NCI-H510A (cell line): ENCODE measurements at places on chromosomes 2 and 18.
A peak's percentile ranks its signal among the peaks of the same experiment; 100 is the strongest.

GRCh38 chr18:13271302-13271911 lies 52.8 kb downstream of the LDLRAD4 start:
- DNase-seq: no peak

GRCh38 chr18:5574843-5575242 lies 31.0 kb upstream of the EPB41L3 start:
- DNase-seq: no peak

- DNase-seq: no peak
Measured at GRCh38 chr2:46362667-46363012, 65.4 kb downstream of the EPAS1 start.

- no peak for DNase-seq
Measured at GRCh38 chr2:174510583-174511189, 23.9 kb upstream of the GPR155 start.

DNA sequence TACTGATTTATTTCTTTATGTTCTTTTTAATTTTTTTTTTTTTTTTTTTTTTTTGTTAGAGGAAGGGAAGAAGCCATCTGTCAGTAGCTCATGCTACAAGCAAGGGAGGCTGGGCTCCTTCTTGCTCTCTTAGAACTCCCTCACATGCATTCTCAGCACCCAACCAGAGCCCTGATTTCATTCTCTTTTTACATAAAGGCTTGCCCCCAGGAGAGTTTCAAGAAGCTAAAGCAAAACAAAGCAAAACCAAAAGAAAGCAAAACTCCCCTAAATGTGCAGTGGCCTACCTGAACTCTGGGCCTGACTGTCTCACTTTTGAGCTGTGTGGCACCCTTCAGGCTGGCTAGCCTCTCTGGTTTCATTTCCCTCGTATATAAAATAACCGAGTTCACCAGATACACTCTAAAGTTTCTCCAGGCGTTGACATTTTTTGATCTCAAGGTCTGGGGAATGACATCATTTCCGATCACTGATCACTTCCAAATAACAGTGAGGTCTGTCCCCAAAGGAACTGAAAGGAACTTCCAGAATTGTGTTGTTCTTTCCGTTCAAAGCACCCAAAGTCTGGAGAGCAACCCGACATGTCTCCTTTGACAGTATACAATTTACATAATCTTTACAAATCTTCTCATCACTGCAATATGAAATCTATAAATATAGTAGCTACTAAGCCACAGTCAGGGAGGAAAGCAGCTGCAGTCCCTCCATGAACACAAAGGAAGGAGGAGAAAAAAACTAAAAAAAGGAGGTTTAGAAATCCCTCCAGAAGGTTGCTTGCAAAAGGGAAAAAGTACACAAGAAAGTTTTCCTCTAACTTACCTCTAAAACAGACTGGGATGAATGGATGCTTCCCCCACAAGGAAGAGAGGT lies 145.6 kb upstream of the NCK2 start:
- DNase-seq: no peak

DNA sequence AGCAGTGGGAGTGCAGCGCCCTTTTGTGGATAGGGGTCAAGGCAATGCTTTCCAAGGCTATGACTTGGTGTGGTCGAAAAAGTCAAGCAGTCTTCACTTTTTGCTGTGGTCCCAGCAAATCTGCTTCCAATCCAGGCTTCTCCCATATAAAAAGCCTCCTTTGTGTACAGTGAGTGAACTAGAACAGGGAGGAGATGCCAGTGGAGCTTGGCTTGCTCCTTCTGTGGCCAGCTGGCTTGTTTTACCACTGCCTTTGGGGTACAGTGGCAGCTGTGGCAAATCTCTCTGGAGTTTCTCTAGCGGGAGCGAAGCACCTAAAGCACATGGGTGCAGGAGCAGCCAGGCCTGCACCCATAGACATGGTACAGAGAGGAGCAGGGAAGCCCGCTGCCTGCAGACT lies 103.5 kb downstream of the MSH2 start:
- DNase-seq: no peak

- DNase-seq: no peak
Measured at GRCh38 chr2:223052548-223053483, 826 bp downstream of the KCNE4 start.

- no peak for DNase-seq
Measured at GRCh38 chr2:217828336-217828735, 174.5 kb downstream of the TNS1 start.

DNA sequence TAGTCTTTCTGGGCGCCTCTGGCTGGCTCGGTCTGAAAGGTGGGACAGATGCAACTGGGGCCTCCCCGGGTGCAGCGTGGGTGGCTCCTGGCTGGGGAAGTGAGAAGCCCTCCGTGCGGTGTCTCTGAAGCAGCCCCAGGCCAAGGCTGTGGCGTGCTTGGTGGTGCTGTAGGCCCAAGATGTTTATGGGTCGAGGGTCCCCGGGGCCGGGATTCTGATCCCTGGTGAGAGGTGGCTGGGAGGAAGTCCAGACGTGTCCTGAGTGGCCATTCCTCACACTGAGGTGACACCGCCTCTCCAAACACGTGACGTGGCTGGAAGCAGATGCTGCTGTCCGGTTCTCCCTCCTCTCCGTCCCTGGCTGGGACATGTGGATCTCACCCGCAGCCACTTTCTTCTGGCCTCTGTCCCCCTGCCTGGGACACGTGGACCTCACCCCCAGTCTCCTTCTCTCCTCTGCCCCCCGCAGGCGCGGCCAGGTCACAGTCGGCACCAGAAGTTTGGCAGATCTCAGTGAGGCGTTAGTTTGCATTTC lies 12.6 kb downstream of the RTP5 start:
- DNase-seq: no peak

GRCh38 chr2:138023976-138024375 lies 59.7 kb downstream of the HNMT start:
- no peak for DNase-seq

DNA sequence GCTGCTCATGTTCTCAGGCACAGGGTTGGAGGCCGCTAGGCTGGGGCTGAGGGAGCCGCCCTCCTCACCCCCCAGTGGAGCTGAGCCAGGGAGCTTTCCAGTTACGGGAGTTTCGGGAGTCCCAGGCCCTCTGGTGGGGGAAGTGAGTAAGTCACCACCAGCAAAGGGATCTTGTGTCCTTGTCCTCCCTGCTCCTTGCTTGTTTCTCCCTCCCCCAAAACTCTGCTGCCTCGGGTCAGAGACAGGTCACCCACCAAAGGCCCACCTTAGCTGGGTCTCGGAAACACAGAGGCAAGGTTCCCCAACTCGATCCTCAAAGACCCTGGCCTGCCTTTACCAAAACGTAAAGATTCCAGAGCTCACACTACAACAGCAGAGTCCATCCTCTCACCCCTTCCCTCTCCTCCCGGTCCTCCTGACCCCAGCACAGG lies 60.5 kb upstream of the POMC start:
- peak; percentile 45 for DNase-seq

DNA sequence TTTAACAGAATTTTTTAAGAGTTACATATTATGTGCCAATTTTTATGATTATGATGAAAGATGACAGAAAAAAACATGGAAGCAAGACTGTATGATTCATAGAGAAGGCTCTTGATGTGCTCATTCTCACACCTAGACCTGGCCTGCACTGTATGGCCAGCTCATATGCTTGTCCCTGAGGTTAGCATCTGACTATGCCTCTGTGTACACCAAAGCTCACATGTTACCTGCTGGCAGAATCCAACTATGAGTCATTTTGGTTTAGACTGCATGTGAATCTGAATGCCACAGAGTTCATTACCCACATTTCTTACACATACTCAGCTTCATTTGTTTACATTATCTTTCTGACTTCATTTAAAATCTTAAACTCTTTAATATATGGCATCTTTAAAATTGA lies 139.0 kb downstream of the DSC3 start:
- no peak for DNase-seq

DNA sequence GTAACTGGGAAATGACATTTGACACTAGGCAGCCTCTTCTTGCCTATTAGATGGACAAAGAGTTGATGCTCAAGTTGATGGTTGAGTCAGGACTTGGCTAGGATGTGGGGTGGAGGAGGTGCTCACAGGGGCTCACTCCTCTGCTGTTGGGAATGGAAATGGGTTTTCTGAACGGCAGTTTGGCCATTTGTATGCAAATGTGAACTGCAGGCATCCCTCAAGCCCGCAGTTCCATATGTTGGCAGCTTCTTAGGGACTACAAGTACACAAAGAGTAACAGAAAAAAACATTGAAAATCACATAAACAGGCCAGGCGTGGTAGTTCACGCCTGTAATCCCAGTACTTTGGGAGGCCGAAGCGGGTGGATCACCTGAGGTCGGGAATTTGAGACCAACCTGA lies 80.8 kb downstream of the INPP5D start:
- no peak for DNase-seq

DNA sequence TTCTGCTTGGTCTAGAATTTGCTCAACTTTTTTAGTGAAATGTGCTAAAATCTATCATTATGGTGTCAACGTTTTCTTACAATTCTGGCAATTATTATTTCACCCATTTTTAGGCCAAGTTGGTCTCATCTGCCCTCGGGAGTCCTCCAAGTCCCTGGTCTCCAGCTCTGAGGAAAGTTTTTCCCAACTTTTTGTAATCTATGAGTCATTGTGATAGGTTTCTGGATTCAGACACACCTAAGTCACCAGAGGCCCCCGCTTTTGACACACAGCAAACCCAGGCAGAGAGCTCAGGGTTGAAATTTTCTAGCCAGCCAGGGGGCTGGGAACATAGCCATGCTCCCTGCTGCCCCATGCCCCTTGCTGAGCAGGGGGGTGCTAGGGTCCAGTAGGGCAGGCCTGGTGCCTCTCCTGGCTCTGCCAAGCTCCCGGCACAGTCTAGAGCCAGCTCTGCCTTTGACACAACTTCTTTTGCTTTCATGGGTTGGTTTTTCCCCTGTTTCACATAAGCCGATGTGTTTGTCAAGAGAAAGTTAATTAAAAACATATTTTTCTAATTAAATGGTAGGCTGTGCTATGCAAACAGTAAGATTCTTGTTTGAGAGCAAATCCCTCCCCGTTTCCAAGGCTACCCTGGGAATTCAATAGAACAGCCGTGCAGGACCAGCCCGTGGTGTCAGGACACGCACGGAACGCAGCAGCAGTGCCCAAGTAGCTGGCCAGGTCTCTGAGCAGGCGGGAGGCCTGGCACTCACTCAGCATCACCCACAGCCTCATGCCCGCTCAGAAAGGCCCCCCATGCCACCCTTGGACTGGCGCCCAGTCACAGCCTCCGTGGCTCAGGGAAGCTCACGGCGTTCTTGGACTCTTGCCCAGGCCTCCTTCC lies 25.5 kb upstream of the SNED1 start:
- DNase-seq: no peak

GRCh38 chr2:216082117-216082711 lies 495 bp downstream of the TMEM169 start:
- no peak for DNase-seq

DNA sequence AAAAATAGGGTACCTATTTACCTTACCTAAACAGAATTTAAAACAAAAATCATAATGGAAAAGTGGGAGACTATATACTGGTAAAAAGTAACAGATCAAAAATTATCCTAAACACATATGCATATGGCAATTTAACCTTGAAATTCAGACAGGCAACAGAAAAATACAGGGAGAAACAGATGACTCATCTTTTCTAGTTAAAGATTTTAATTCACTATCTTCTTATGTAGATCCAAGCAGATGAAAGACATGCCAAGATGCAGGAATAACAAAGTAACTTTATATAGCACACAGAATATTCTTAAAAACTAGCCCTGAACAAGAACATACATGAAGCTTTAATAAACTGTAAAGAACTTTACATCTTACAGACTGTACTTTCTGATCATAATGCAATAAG lies 30.9 kb downstream of the PRPF40A start:
- DNase-seq: no peak

- no peak for DNase-seq
Measured at GRCh38 chr2:147100406-147101035, 744.3 kb upstream of the ACVR2A start.

GRCh38 chr18:8654503-8655451 lies 45.5 kb downstream of the RAB12 start:
- DNase-seq: no peak

DNA sequence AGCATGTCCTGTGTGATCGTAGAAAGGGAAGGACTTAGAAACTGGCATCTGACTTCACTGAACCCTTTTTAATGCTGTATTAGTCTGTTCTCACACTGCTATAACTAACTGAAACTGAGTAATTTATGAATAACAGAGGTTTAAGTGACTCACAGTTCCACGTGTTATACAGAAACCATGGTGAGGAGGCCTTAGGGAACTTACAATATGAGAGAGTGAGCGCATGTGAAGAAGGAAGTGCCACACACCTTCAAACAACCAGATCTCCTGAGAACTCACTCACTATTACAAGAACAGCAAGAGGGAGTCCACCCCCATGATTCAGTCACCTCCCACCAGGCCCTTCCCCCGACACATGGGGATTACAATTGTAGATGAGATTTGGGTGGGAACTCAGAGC lies 811.3 kb downstream of the CPS1 start:
- no peak for DNase-seq

DNA sequence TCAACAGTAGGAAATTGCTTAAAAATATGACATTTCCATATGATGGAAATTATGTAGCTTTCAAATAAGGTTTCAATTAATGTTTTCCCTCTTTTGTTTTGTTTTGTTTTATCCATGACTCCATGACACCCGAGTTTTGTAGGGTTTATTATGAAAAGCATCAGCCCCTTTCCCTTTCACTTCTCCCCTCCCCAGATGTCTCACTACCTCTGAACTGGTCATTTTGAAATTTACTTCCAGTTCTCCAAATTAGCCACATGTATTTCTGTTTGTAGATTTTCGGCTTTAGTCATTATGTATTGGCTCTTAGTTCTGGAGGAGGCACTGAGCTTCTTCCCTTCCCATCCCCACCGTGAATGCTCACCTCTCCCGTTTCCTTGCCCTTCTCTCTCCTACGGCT lies 18.6 kb upstream of the VPS4B start:
- DNase-seq: no peak

DNA sequence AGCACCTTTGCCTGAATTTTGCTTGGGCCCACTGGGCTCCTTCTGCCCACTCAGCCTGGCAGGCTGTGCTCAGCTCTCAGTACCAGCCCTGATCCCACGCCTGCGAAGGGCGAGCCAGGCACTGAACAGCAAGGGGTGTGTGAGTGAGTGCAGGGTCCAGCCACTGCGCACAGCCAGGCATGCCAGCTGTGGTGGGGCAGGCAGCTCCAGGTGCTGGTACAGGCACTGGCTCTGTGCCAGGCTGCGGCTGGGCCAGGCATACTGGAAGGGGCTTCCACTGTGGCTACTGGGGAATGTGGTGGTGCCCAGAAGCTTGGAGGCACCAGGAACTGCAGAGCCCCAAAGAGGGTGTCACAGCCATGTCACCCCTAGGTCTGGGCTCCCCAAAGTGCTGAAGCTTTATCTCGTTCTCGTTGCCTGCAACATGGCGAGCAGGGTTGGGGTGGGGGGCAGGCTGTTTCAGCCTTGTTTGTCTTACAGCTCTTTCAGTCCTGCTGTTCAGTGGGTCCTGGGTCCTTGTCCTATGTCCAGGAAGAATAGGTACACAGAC lies 8.8 kb downstream of the DYSF start:
- DNase-seq: no peak

- no peak for DNase-seq
Measured at GRCh38 chr2:157874997-157875640, 1.0 kb downstream of the ACVR1 start.

DNA sequence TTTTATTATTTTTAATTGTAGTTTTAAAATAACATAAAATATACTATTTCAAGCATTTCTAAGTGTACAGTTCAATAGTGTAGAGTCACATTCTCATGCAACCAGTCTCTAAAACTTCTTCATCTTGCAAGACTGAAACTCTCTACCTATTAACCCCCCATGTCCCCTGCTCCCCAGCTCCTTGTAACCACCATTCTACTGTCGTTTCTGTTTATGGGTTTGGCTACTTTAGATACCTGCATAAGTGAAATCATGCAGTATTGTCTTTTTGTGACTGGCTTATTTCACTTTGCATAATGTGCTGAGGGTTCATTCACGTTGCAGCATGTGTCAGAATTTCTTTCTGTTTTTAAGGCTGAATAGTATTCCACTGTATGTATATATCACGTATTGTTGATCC lies 139.4 kb downstream of the SMAD7 start:
- DNase-seq: no peak
